ENCODE measurements at places on chromosomes 5 and 9. TPM values are rescaled to one million over a fixed set of nuclear protein-coding genes. Genes with fewer than 3 reads are reported as not detected.

The CLPTM1L gene
- 73.9 TPM for total RNA-seq

The FAM153A gene
- not detected for total RNA-seq

The IRGM gene
- not detected for total RNA-seq

The JAKMIP2 gene
- total RNA-seq = 0.25 TPM

The SCGB3A2 gene
- not detected for total RNA-seq

The PKN3 gene
- total RNA-seq = 1.2 TPM

All from cardiac ventricle fibroblast (primary cell).